Cardiac fibroblast (primary cell): ENCODE measurements at places on chromosomes 4 and X.

DNA sequence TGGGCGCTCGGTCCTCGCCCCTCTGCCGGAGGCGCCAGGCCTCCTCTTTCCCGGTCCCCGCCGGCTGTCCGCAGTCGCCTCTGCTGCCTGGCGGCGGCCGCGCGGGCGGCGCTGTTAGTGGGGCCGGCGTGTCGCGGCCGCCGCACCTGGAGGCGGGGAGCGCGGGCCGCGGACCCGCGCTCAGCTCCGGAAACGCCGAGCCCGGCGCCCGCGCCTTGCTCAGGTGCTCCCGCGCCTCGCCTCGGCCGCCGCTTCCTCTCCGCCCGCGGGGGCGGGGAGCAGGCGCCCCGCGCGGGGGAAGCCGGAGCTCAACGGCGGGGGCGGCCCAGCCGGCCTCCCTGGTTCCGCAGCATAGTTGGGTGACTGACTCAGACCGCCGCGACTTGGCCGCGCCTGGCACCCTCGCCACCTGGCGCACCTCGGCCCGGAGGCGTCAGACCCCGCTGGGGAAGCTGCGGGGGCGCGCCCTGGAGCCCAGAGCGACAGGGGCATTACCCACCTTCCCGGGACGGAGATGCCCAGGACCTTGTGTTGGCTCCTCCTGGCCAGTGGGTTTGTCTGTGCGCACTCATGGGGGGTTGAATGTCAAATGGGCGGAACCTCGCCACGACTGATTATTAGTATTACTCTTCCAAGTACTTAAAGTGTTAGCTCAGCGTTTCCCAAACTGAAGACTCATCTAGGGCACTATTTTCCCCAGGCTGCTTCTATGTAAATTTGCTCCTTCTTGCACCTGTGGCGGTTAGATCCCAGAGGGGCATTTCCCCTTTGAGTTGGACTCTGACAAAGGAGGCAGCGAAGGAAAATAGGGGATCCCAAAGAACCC, at the start of gene ARAP2:
ARAP2 (minus strand) TSS at position 258 of the 826 bp plus-strand sequence. CDS start 15,028 bp downstream, outside the sequence.
- peak; percentile 10 for DNase-seq

- DNase-seq: no peak
These were observed 103.1 kb downstream of the PAPSS1 start for GRCh38 chr4:107616838-107617389.

GRCh38 chrX:42704454-42704853, 73.5 kb downstream of the PPP1R2C start:
- DNase-seq: peak; percentile 46

- no peak for DNase-seq
These were observed 8.5 kb downstream of the LDB2 start for GRCh38 chr4:16889945-16890344.

DNA sequence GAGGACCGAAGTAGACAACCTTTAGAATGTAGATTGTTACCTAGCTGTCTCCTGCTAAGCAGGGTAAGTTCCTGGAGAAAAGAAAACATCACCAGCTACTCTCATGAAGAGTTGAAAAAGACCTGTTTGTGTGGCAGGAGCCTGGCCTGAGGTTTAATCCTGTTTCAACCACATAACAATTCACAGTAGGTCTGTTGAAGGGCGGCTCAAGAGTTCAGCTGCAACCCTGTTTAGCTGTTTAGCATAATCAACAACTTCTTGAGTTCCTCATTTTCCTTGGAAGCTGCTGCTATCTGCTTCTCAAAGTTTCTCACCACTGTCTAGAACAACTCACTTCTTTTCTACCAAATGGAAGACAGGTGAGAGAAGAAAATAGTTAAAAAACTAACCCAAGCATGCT, 170.4 kb upstream of the TET2 start:
- no peak for DNase-seq

- no peak for DNase-seq
These were observed 1.4 kb downstream of the CCNI start for GRCh38 chr4:77074381-77074831.

DNA sequence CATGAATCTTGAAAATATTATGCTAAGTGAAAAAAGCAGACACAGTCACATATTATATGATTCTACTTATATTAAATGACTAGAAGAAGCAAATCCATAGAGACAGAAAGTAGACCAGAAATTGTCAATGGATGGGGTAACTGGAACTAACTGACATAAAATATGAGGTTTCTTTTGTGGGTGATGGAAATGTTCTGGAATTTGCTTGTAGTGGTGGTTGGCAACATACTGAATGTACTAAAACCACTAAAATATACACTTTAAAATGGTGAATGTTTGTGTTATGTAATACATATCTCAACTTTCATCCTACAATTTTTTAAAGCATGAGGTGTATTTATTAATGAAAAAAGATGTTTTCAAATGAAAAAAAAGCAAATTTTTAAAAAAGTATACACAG, 14.7 kb downstream of the CNOT6L start:
- peak; percentile 6 for DNase-seq

GRCh38 chr4:14138106-14138505, 510.6 kb upstream of the BOD1L1 start:
- no peak for DNase-seq

GRCh38 chr4:3697033-3697432, 69.2 kb upstream of the ADRA2C start:
- no peak for DNase-seq

DNA sequence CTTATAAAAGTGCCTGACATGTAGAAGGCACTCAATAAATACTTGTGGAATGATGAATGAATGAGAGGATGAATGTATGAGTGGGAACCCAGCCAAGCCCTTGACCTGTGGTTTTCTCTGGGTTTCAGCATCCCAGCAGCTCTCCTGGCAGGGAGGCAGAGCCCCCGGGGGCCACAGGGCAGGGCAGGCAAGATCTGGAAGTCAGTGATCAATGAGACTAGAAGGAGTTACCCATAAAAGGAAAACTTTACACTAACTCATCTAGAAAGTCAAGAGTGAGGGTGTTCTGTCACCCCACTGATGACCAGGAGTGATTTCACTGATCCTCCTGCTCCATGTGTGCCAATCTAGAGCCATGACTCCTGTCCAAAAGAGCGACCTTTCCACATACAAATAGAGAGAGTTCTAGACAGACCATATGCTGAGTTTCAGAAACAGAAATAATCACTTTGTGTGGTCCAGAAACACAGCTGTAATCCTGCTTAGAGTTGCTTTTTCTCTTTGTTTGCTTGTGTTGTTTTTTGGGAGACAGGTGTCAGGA, 37.4 kb downstream of the MGARP start:
- peak; percentile 86 for DNase-seq

DNA sequence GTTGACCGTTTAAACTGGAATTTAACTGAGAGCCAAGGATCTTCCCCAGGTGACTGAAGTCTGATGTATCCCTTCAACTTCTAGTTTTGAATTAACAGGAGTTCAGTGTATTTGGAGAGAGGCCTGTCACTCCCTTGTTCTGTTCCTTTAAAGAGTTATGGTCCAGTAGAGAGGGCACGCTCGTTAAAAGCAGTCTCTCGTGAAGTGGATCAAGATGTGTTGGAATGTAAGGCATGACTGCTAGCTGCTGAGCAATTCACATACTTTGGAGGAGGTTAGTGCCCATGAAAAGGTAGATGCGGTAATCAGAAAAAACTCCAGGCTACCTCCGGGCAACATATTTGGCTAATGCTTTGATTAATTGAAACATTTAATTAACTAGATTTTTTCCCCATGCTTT, 65.7 kb downstream of the SHROOM2 start:
- DNase-seq: no peak

DNA sequence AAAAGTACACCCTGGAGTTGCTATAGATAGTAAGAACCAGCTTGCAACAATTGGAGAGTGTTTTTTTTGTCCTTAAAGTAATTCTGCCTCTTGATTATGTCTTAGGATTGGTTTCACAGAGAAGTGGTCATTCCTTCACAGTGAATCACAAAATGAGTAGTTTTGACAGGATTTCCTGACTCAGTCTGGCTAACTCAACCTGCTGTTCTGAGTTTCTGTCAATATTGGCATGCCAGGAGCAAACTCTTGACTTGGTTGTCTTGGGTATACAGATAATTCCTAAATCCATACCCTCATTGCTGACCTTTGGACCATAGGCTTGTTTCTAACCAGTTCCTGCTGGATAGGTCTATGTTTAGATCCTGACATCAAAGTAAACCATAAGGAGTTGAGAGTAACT, 9.4 kb downstream of the FHIP1A start:
- peak; percentile 58 for DNase-seq

GRCh38 chr4:153521478-153521877, 55.3 kb downstream of the TMEM131L start:
- DNase-seq: no peak
